Kidney (tissue), 22 donors: ENCODE measurements at places on chromosomes 4 and X. TPM values are rescaled to one million over a fixed set of nuclear protein-coding genes. Genes with fewer than 3 reads are reported as not detected.

The CFAP99 gene
- total RNA-seq = 1.7 TPM

The MCTS1 gene
- 30.6 TPM for total RNA-seq

The ASB11 gene
- 0.41 TPM for total RNA-seq

The RIBC1 gene
- total RNA-seq = 2.5 TPM

The IGFBP7 gene
- total RNA-seq = 1,703 TPM

The PPP4R3C gene
- not detected for total RNA-seq

The GSX2 gene
- total RNA-seq = not detected

The JADE1 gene
- 119 TPM for total RNA-seq

The PABPC5 gene
- 1.9 TPM for total RNA-seq
